ENCODE measurements at places on chromosomes 12 and 14.

DNA sequence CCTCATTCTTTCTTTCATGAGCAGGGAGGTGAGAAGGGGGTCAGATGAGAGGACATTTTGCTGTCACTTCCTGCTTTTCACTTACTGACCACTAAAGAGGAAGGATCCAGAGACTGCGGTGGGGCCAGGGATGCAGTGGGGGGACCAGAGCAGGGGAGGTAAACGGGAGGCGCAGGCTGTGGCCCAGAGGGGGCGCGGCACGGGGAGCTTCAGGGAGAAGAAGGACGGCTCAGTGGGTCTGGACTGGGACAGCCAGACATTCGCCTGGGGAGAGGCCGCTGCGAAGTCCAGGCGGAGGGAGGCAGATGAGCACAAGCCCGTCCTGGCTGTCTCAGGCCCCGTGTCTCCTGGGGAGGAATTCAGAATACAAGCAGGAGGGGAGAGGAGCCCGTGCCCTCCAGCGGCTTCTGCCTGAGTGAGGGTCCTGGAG lies 41.2 kb downstream of the SLC6A12 start:
- no peak for DNase-seq

DNA sequence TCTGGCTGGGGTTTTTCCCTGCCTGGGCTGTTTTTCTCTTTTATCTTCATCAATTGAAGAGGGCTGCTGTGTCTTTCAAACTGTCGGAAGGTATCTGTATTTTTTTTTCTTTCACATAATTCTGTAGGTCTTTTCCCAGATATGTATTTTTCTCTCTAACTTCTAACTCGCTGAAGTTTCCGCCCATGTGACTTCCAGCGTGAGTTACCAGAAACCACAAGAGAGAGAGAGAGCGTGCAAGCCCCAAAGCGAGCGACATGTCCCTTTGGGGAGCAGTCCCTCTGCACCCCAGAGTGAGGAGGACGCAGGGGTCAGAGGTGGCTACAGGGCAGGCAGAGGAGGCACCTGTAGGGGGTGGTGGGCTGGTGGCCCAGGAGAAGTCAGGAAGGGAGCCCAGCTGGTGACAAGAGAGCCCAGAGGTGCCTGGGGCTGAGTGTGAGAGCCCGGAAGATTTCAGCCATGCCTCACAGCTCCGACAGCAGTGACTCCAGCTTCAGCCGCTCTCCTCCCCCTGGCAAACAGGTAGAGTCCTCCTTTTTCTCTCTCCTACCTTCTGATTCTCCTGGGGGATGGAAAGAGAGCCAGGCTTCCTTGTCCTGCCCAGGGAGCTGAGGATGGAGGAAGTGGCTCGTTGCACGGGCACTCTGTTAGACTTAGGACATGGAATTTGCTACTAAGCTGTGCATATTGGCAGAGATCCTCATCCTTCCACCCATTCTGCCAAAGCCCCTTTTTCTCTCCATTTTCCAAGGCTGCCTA lies at the start of gene BATF:
BATF (plus strand) TSS at position 246 of the 759 bp plus-strand sequence; CDS start at position 460, 214 bp downstream.
- no peak for DNase-seq

GRCh38 chr14:22084393-22085281 lies 411.0 kb upstream of the OR4E1 start:
- DNase-seq: no peak

- no peak for DNase-seq
Observed at GRCh38 chr14:30799933-30800332, 74.4 kb upstream of the COCH start.

- DNase-seq: no peak
Observed at GRCh38 chr12:54021432-54022013, 6.7 kb upstream of the HOXC6 start.

DNA sequence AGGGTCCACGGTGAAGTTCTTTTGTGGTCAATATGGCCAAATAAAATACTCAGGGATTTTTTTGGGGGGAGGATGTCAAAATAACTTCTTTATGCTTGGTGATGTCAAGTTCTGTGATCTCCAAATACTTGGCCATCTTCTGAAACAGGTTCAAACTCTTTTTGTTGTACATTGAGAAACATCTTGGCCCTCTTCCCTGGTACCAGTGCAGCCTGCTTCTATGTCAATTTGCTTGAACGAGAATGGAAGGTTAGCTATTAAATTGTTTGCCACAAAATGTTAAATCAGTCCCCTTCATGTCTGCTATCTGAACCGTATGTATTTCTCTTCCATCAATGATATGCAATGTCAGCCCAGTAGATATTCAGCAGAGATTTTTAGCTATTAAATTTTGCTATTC lies 6.1 kb upstream of the CRADD start:
- DNase-seq: no peak

GRCh38 chr14:101934601-101935150 lies 29.7 kb upstream of the DYNC1H1 start:
- DNase-seq: no peak

GRCh38 chr12:12538535-12538934 lies 24.1 kb downstream of the DUSP16 start:
- no peak for DNase-seq

DNA sequence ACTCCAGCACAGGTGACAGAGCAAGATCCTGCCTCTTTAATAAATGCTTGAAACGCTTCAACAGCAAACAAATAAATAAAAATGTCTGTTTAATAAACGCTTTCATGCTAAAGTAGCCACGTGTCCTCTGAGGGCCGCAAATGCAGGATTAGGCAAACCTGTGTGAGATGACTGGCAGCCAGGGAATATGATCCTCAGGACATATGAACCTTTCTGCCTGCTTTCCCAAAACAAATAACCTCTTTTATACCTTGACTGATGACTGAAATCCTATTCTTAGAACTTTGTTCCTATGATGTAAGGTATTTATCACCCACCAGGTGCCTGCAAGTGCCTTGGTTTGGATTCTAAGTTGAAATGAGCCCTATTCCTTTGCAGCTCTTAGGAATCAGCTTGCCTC lies 14.5 kb upstream of the FLVCR2 start:
- no peak for DNase-seq

- no peak for DNase-seq
Observed at GRCh38 chr14:93744876-93745275, 43.4 kb downstream of the PRIMA1 start.

GRCh38 chr12:25197608-25198007 lies 2.6 kb downstream of the ETFRF1 start:
- DNase-seq: no peak

GRCh38 chr14:73788701-73789551 lies 62.7 kb upstream of the PTGR2 start:
- DNase-seq: no peak

GRCh38 chr12:119068129-119068856 lies 87.0 kb downstream of the SRRM4 start:
- no peak for DNase-seq

DNA sequence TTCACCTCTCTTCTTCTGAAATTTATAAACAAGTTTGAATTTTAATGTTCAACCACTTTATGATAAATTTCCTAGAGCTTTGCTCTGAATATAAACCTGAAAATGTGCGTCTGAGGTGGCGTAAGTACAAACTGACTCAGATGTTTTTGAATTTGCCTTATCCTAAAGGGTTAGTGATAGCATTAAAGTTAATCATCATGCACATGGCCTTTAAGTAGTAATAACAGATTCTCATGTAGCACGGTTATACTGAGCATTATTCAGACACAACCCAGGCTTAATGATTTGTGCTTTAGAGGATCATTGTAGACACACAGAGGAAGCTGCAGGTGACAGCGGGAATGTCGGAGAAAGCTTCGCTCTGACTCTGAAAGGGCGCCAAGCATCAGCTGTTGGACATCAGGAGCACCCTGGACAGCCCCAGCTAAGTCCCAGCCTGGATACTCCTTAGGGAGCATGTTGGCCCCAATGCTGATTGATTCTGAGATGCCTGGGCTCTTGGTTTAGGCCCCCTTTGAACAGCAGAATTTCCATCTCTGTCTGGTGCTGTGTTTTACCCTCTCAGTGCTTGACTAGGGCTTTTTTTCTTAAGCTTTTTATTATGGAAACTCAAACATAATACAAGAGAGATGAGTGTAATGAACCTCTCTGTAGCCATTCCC lies 91.1 kb downstream of the PLXNC1 start:
- DNase-seq: no peak

- DNase-seq: peak; percentile 91
Observed at GRCh38 chr12:1644534-1645438, 15.8 kb downstream of the WNT5B start.

Measured in occipital lobe (tissue), 3 donors.